ENCODE measurements at places on chromosomes 4 and X.

- DNase-seq, result peak; percentile 35
These were observed 626.7 kb upstream of the BOD1L1 start for GRCh38 chr4:14254252-14254651.

DNA sequence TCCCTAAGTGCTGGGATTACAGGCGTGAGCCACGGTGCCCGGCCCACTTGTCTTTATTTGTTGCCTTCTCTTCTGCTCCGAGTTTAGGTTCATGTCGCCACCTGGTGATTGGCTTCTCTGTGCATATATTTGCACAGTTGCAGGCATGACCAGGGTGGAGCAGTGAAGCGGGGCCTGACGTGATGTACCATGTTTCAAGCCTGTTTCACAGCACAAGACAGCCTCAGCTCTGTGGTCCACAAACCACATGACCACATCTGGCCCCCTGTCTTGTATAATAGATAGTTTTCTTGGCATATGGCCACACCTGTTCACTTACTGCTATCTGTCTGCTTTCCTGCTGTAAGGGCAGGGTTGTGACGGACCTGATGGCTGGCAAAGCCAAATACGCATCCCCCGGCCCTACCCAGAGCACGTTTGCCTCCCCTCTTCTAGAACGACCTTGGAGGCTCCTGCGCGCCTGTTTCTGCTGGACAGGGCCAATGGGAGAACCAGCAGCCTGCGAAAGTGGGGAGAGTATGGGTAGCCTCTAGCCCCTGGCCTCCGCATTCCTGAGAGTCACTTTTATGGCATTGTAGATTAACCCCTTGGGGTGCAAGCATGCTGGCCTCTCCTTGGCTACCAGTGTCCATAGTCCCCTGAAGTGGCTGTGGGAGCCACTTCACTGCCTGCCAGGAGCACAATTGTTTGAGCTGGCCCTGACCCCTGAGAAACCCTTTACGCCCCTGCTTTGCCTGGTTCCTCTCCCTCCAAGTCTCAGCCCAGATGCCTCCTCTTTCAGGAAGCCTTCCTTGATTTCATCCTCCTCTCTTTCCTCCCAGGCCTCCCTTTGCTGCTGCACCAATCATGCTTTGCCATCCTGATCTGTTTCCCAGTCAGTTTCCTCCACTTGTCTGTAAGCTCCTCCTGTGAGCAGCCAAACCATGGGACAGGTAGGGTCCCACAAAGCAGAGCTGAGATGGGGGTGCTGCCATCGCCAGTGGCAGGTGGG, 6.0 kb upstream of the SH3TC1 start:
- no peak for DNase-seq

DNA sequence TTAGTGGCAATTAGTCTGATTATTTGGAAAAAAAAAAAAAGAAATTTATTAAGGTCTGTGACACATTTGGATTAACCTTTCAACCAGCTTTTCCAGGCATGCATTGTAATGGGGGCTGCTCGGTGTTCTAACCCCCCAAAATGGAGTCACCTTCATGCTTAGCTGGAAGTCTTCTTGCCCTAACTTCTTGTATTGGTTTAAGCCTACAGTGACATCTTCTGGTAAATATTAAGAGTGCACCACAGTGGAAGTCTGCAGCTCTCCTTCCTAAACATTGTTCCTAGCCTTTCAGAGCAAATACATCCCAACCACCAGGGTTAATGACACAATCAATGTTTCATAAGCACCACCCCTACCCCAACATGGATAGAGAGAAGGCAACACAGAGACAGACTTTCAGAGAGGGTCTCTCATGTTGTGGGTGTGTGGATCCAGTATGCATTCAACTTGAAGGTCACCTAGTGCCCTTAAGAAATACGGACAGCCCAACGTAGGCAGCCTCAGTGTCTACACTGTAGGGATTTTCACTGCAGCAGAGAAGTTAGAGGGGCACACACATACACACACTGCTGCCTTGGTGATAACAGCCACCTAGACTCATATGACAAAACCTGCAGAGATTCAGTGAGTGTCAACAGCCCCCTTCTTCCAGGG, 142.9 kb upstream of the MBNL3 start:
- peak; percentile 18 for DNase-seq

GRCh38 chr4:118745357-118745756, 60.2 kb downstream of the METTL14 start:
- no peak for DNase-seq

DNA sequence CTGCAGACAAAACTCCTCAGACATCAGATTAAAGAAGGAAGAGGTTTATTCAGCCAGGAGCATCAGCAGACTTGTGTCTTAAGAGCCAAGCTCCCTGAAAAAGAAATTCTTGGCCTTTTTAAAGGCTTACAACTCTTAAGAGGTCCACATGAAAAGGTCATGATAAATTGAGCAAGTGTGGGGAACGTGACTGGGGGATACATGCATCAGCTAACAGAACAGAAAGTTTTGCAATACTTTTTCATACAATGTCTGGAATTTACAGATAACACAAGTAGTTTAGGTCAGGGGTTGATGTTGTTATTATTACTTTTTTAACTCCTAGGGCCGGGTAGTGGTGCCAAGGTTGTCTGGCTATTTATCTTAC, 55.6 kb upstream of the RBMX start:
- DNase-seq, result no peak

DNA sequence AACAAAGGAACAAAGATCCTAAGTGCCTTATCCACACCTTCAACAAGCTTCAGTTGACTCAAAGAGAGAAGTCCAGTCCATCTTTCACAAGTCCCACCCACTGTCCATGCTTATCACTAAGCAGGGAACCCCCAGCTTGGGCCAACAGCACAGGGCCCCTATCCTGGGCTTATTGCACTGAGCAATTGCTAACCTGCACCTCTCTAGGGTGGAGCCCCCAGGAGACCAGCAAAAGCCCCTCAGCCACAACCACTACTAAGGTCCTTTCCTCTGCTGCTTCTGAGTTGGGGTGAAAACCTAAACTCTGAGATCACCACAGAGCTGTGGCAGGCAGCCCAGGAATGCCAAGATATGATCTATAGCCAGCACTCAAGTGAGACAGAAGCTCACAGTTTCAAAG, 96.7 kb upstream of the PBDC1 start:
- no peak for DNase-seq

- peak; percentile 67 for DNase-seq
These were observed 102.9 kb downstream of the GRXCR1 start for GRCh38 chr4:42995343-42995944.

GRCh38 chr4:13399257-13399656, 84.9 kb downstream of the RAB28 start:
- no peak for DNase-seq

DNA sequence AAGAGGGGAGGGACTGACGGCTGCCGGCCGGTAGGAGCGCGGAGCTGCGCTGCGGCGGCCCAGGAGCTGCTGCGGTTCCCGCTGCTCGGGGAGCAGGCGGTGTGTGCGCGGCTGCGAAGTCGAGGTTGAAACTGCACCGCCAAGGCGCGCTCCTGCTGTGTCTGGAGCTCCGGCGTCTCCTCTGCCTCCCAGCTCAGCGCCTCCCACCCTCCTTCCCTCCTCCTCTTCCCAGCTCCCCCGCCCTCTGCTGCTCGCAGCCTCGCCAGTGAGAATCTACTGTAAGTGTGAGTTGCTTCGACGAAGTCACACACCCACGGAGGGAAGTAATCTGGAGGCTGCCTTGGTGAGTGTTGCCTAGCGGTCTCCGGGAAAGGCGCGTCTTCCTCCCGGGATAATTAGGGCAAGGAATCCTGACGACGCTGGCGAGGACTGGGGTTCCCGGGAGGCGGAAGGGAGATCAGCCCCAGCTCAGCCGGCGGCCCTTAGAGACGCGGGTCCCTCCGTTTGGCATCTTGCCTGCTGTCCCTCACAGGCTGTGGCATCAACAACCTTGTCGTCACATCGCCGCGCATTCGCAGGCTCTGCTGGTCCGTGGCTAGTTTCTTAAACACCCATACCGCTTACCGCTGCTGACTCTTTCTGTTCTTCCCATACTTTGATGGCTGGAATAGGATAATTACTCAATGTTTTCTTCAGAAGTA, at the start of gene EPHA5:
Gene EPHA5, minus strand, starts transcription at position 159 of the 701 bp plus-strand sequence. CDS start 747 bp downstream, outside the sequence.
- peak; percentile 37 for DNase-seq

DNA sequence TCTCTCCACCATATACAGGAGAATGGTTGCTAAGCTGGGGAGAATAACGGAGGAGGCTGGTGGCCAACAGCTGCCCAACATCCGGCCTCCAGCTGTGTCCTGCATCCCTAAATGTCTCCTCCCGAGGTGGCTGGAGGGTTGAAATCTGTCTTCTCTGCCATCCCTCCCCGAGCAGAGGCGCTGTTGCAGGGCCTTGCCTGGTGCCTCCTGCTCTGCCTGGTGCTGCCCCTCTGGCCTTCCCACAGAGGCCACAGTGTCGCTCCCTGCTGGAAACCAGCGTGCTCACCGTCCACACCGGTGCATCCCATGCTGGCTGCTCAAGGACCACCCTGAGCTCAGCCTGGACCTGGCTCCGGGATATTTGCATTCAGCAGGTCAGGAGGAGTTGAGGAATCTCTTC, 115.2 kb downstream of the ENPP6 start:
- DNase-seq, result no peak

- DNase-seq, result peak; percentile 36
These were observed 9.1 kb downstream of the ELF2 start for GRCh38 chr4:139167774-139168444.

GRCh38 chrX:9252182-9252581, 212.7 kb upstream of the TBL1X start:
- no peak for DNase-seq

- peak; percentile 86 for DNase-seq
These were observed at the start of gene BEX4 for GRCh38 chrX:103214870-103215424. BEX4 (plus strand) TSS chrX:103215108; CDS start chrX:103216154, 1,046 bp downstream.
